ENCODE measurements at places on chromosomes 3 and 15.

GRCh38 chr15:63514531-63514943 lies 10.1 kb downstream of the USP3 start:
- DNase-seq: no peak

DNA sequence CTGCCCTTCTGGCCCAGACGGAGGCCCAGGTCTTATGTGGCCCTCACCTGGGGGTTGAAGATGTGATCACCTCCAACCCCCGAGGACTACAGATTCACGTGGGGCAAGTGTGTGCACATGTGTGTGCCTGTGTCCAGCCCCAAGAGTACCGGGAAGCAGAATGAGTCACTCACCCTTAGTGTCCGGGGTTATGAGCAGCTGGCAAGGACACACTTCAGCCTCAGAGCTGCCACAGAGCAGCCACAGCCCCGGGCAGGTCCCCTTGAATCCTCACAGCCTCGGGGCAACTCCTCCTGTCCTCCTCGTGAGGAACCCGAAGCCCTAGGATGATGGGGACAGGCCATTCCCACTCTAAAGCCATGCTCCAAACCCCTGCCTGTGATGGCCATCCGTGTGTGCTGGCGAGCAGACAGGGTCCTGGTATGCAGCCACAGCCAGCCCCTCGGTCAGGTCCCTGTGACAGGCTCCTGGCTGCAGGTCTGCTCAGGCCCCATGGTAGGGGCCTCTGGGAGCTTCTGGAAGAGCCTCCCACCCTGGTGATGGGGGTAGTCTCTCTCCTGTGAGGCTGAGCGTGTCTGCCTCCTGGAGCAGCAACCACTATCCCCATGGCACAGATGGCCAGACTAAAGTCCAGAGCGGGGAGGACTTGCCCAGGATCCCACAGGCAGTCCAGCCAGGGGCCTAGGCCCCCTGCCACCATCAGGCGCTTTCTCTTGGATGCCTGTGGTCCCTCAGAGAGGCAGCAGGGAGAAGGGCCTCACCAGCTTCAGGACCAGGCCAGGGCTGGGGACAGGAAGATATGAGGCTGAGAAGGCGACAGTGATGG lies 852 bp downstream of the STAB1 start:
- no peak for DNase-seq

DNA sequence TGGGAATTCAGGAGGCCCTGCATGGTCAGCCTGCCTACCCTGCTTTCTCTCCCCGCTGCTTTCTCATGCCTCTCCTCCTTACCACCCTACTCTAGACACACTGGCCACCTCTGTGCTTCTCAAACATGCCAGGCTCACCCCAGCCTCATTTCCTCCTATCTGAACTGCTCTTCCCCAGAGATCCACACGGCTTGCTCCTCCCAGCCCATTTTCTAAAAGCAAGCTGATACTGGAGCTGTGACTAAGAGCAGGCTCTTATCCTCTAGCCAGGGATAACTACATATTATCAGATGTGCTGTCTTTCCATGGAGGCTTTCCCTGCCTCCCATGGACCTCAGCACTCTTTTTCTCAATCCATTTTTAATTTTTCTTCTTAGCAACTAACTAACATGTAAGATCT lies 85.9 kb downstream of the BOC start:
- DNase-seq: no peak

DNA sequence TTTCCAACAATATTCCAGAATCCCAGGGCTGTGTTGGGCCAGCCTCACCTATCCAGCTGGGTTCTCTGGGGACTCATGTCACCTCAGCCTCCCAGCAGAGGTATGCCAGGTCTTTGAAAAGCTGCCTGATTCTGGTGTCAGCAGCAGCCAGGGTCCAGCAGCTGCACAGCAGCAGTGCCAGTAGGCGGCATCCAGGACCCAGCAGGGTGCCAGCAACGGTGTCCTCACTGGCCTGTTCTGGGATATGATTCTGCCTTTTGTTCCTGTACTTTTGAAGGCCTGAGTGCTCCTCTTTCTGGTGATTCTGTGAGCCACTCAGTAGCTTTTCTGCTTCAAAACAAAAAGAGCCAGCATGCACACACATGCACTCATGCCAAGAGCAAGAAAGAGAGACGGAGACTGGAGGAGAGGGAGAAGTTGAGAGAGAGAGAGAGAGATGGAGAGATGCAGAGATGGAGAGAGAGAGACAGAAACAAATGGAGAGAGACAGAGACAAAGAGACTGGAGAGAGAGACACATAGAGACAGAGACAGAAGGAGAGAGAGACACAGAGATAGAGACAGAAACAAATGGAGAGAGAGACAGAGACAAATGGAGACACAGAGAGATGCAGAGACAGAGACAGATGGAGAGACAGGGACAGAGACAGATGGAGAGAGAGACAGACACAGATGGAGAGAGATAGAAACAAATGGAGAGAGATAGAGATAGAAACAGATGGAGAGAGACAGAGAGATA lies 205.7 kb downstream of the UACA start:
- no peak for DNase-seq

GRCh38 chr3:175308097-175308496 lies 449.0 kb downstream of the NAALADL2 start:
- no peak for DNase-seq

- DNase-seq: no peak
Measured at GRCh38 chr15:64921711-64922110, 10.0 kb downstream of the ANKDD1A start.

- no peak for DNase-seq
Measured at GRCh38 chr15:82714016-82714415, 4.3 kb upstream of the AP3B2 start.

- DNase-seq: no peak
Measured at GRCh38 chr3:129661766-129662165, 55.3 kb upstream of the PLXND1 start.

GRCh38 chr15:74612677-74613076 lies 3.0 kb upstream of the CLK3 start:
- DNase-seq: no peak

GRCh38 chr15:46280762-46281542 lies 646.1 kb downstream of the SQOR start:
- DNase-seq: no peak

DNA sequence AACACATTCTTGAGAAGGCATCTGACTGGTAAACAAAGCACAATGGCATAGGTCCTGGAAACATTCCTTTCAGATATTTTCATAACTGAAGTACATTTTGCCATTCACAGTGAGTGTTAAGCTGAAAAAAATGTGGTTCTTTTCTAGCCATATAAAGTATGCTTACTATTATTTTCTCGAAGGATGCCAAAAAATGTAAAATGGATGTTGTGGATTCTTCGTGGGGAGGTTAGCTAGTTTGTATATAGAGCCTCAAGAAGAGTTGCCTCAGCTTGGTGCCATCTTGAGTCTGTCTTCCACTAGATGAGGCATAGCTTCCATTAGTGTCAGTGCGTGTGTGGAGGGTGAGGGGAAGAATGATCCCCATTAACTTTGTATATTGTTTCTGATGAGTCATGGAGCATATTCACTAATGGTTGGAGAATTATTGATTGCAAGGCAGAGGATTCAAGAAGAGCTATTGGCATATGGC lies 4.1 kb downstream of the MBNL1 start:
- no peak for DNase-seq

DNA sequence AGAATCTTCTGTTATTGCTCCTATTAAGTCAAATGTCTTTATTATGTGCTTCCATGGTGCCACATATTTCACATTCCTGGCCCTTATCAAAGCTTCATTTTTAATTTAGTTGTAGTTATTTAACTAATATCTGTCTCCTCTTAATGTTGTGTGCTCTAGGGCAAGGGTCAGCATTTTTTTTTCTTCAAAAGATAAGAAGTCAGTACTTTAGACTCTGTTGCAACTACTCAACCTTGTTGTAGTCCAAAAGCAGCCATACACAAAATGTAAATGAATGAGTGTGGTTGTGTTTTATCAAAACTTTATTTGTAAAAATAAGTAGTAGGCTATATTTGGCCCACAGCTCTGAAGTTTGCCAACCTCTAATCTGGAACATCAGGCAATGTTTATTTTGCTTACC lies 394.7 kb upstream of the CBLB start:
- DNase-seq: no peak

DNA sequence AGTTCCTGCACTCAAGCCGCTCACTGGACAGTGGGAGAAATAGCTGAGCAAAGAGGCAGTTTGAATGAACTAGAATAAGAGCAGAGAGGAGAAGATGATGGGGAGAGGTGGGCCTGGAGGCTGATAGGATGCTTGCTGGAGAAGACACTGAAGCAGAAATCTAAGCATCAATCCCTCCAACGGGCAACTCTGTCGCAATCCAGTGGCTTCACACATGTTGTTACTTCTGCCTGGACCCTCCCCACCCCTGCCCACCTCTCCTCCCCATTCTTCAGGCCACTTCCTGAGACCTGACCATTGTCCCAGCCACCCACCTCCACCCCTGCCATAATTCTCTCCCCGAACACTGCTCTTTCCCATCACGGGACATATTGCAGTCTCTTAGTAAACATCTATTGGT lies 76.0 kb downstream of the SRGAP3 start:
- no peak for DNase-seq

DNA sequence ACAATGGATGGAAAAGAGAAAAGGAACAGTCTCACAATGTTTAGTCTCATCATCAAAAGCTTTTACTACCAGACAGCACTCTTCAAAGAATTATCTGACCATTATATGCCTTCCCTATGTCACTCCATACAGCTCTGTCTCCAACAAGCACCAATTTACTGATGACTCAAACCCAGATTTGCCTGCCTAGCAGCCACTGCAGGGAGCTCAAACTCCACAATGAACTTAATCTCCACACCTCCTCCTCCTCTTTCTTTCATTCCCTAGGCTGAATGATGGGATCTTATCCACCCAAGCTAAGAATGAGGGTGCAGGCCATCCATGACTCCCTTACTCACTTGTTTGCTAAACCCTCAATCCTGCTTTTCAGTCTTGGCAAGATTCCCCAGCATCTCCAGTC lies 45.5 kb downstream of the NBEAL2 start:
- DNase-seq: no peak

GRCh38 chr15:77126529-77127326 lies 55.8 kb upstream of the TSPAN3 start:
- no peak for DNase-seq

DNA sequence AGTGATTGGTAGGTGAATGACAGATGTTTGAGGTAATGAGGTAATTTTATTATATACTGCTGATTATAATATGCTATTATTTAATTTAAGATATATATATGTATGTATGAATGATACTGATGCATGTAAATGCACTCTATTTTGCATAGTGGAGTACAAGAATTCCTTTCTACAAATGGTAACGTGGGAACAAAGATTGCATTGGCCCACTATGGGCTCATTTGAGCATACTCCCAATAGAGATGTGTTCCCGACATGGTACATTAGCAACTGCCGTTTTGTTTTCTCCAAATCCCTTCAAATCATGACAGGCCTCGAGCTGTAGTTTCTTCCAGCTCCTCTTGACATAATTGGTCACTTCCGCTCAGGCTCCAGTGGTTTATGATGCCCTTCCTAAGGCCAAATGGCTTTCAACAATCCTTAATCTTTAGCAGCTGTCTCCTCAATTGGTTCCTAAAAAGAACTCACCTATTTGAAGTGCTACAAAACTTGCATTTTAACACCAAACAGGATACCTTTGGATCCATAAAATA lies 266.1 kb downstream of the ADAMTSL3 start:
- DNase-seq: no peak

DNA sequence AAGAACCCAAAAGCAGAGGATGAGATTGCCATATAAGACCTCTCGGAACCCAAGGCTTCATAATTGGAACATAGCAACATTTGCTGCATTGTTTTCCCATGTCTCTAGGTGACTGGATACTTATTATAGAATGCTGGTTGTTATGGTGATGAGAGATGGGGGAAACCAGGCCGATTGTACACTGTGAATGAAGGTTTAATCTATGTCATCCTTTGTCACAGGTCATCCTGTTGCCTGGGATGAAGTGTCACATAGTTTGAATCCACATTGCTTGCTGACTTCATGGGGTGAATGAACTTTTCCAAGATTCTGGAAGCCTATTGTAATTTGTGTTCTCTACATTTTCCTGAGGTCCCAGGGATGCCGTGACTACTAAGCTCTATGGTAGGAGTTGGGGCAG lies 41.8 kb downstream of the CLEC3B start:
- DNase-seq: no peak

- DNase-seq: no peak
Measured at GRCh38 chr3:192578729-192579128, 148.6 kb downstream of the FGF12 start.

DNA sequence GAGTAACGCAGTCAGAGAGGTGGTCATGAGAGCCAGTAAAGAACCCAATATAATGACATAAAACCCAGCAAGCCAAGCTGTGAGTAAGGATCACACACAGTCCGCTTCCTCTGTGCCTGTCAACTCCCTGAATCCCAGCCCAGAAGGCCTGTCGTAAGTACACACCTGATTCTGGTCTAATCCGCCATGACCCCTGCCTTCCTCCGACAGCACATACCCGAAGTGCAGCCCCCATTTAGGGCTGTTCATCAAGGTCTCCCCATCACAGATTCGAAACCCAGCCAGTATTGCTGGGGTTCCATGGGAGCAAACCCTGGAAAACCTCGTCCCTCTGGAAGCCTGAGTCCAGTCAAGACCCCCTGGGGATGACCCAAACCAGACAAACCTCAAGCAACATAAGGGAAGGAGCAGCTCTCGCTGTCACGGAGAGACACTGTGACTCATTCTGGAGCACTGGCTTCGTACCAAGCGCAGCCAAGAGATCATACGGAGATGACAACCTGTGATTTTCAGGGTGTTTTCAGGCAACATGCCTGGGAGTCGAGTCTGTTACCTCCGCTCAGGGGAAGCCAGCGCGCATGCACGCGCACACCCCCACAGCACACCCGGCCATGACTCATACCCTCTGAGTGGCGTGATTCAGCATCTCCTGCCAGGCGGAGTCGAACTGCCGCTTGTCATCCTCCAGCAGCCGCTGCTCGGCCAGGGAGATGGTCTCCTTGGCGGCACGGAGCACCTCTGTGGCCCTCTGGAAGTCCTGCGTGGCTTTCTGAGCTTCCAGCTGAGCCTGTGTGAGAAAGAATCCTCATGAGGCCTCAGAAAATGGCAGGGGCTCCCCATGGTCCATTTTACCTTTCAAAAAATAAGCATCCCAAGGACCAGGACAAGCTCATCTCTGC lies 63.0 kb downstream of the SH3BP5 start:
- peak; percentile 90 for DNase-seq

- DNase-seq: no peak
Measured at GRCh38 chr3:188165596-188165995, 11.6 kb downstream of the LPP start.

GRCh38 chr3:27385504-27385903 lies 16.3 kb upstream of the NEK10 start:
- no peak for DNase-seq

GRCh38 chr3:38334142-38335055 lies 12.2 kb upstream of the XYLB start:
- DNase-seq: no peak
